ENCODE measurements at places on chromosomes 6 and 20.
A peak's percentile ranks its signal among the peaks of the same experiment; 100 is the strongest.

DNA sequence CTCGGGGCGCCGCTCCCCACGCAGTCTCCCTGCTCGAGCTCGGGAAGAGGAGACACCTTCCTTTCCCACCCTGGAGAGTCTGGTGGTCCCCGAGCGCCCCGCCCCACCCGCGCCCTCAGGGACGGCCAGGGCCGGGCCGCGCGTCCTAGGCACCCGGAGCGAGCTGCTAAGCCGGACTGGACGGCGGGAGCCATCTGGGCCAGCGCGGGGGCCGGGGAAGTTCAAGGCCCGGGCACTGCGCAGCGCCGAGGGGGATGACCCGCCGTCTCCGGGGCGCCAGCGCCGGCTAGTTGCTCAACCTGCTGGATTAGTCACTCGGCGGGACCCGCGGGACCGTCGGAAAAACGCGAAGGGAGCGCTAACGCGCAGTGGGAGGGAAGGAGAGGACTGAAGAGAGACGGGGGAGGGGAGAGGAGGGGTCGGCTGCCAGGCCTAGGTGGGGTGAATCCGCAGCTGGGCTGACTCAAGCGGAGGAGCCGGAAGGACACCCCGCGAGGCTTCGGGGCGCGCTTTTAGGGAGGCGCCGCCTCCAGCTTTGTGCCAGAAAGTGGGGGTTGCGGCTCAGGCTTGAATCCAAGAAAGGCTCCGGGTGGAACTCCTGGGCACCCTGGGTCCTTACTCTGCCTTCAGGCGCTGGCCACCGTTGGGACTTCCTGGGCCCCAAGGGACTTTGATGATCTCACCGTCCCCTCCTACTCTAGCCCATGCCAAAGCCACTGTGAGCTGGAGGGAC is 75.7 kb upstream of the FOXP4 start:
- no peak for DNase-seq

- no peak for DNase-seq
Measured at GRCh38 chr6:106339334-106340029, 13.9 kb upstream of the ATG5 start.

GRCh38 chr20:42656130-42656529 is 533.6 kb downstream of the PTPRT start:
- DNase-seq: no peak

DNA sequence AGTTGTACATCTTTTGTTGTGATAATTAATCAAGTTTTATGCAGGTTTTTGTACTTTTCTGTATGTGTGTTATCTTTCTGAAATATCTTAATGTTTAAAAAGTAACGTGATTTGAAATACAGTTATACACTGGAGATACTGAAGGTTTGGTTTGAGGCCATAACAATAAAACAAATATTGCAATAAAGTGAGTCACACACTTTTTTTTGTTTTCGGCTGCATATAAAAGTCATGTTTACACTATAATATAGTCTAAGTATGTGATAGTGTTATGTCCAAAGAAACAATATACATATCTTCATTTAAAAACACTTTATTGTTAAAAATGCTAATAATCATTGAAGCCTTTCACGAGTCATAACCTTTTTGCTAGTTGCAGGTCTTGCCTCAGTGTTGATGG is 473.1 kb upstream of the GJE1 start:
- DNase-seq: no peak

- DNase-seq: no peak
Measured at GRCh38 chr6:50824552-50824951, 5.9 kb downstream of the TFAP2B start.

GRCh38 chr6:82227770-82228169 is 19.8 kb downstream of the IBTK start:
- no peak for DNase-seq

GRCh38 chr20:16317445-16318362 is 255.5 kb downstream of the KIF16B start:
- DNase-seq: no peak

DNA sequence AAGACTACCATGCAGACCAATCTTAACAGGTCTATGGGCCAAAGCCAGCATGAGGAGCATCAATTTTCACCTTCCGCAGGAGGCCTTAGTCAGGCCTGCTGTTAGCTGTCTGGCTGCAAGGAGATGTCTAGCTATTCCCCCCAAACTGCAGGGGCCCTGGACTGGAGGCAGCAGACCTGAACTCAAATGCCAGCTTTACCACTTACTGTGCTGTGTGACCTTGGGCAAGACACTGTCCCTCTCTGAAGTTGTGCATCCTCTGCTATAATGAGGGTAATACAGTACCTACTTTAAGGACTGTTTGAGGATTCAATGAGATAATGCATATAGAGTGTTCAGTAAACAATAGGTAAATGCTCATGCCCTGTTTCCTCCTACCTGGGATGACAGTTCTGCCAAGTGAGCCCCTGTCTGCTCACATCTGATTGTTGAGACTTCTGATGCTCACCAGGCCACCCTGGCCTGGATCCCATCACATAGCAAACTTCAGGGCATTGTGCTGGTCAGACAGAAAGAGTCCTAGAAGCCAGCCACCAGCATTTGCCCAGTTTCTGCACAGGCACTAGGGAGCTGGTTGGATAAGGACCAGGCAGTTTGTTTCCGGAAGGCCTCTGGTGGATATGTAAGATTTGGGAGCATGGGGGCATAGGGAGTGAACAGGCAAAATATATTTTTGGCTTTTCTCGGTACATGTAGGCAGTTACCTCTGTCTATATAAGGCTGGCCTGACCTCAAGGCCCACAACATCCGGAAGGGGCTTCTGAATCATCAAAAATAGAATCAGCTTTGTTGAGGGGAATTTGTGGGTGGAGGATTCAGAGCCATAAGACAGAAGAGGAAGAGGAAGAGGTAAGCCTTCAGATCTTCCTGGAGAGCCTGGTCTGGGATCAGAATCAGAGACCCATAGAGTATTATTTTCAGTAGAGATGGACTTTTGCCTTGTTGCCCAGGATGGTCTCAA is 2.3 kb upstream of the OCSTAMP start:
- no peak for DNase-seq

DNA sequence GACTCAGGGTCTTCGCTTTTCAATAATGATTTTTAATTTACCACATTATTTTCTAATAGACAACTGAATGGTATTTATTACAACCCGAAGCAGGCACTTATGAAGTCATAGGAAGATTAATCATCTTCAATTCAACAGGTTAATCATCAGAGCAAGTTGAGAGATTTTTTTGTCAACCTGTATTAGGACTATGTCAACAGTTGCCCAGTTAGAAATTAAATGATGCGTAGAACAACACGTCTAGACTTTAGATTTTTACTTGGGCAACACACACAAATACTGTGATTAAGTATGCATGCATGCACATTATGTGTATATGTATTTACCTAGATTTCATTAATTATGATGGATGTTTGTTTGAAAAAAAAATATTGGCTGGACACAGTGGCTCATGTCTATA is 4.3 kb downstream of the ILRUN start:
- no peak for DNase-seq

DNA sequence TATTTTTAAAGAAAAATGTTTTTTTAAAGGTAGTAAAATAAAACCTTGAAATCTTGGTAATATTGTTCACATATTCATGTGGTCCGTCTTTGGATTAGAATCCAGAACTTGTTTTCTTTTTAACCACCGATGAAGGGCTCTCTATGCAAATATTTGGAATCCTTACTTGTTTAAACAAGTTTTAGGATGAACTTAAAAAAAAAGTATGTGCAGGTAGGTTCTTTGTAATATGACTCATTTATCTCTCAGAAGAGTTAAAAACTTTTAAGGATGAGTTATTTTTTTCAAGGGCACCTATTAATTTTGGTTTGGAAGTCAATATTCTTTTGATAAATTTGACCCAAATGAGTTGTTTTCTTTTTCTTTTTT is 8.9 kb downstream of the DSP start:
- DNase-seq: no peak

GRCh38 chr20:44544263-44544662 is 22.4 kb upstream of the SERINC3 start:
- no peak for DNase-seq

DNA sequence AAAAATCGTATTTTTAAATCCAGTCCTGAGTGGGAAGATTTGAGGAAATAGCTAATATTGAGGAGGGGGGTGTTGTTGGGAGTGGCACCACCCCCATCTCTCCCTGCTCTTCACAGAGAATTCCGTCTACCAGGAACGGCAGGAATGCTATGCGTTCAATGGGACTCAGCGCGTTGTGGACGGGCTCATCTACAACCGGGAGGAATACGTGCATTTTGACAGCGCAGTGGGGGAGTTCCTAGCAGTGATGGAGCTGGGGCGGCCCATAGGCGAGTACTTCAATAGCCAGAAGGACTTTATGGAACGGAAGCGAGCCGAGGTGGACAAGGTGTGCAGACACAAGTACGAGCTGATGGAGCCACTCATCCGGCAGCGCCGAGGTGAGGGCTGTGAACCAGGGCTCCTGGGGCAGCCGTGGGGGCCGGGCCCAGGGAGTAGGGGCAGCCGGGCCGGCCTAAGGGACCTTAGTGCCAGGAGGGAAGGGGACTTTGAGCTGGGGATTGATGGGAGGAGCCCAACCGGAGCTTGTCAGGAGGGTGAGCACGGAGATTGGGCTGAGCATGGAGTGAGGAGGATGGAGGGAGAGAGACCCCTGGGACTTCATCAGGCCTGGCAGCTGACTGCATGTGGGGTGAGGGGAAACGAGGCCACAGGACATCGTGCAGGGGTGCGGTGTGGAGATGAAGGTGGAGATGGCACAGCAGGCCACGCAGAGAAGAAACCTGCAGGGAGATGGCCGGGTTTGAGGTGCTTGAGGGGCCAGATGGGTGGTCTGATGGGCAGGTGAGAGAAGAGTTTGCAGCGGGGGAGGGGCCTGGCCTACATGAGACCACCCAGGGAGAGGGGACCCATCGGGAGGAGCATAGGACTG is 41.3 kb downstream of the HLA-DPB1 start:
- no peak for DNase-seq

DNA sequence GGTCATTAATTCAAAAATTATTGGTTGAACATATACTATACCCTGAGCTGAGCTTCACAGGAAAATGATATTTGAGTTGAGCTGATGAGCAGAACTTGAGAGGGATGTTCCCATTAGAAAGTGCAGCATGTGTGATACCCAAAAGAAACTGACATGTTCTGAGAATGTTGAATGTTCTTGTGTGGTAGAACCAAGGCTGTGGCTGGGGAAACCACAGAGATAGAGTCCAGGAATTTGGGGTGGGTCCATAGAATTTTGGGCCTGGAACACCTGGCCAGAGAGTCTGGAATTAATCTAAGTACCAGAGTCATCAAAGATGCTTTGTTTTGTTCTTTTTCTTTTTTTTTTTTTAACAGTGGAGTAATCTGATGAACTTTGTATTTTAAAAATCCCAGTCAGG is 88.7 kb downstream of the TBX18 start:
- DNase-seq: no peak

DNA sequence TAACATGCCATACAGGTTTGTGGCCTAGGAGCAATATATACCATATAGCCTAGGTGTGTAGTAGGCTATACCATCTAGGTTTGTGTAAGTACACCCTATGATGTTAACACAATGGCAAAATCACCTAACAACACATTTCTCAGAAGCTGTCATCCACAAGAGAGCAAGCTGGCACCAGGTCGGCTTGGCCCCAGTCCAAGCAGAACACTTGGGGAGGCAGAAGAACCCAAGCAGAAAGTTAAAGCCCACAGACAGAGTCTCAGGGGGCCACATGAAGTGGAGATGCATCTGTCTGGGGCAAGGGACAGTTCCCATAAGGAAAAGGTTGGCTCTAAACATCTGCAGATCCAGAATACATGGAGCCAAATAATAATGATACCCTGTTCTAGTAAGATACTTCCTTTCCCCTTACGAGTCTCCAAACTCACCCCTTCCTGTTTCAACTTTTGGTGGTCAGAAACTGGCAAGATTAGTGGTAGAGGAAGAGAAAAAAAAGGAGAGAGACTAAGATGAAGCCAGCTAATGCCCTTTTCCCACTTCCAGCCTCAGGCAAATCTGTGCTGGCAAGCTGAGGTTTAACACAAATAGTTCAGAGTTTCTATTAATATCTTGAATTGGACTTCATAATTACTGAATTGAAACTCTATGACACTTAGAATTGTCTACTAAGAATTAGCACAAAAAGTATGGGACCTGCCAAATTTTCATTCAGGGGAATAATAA is 29.5 kb downstream of the TCF21 start:
- no peak for DNase-seq

GRCh38 chr20:57672164-57672563 is 37.7 kb downstream of the PMEPA1 start:
- no peak for DNase-seq

- DNase-seq: peak; percentile 3
Measured at GRCh38 chr6:99467509-99468106, 42.5 kb upstream of the PNISR start.

DNA sequence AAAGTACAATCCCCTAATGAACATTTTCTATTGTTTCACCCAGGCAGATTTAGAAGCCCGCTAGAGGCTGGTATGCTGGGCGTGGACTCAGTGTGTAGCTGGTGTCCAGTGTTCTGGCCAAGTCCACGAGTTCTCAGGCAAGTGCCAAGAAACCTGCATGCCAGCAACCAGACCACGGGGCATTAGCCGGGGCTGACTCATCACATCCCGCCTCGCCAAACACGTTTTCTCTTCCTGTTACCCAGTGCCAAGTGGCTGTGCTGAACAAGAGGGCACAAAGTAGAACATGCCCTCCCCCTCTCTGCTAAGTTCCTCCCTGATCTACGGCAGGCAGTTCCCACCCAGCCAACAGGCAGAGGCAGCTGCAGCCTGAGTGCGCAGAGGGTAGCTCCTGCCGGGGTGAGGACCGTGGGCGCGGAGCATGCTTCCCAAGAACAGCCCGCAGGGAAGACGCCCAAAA is 29.6 kb downstream of the RAMACL start:
- peak; percentile 86 for DNase-seq

GRCh38 chr6:12543953-12544352 is 172.6 kb upstream of the PHACTR1 start:
- DNase-seq: no peak

DNA sequence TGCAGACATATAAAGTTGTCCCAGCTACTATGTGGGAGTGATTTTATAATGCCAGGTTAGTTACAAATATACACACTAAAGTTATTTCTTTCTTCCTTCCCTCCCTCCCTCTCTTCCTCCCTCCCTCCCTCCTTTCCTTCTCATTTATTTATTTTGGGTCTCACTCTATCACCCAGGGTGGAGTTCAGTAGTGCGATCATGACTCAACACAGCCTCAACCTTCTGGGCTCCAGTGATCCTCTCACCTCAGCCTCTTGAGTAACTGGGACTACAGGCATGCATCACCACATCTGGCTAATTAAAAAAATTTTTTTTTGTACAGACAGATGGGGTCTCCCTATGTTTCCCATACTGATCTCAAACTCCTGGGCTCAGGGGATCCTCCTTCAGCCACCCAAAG is 59.2 kb downstream of the PHF20 start:
- no peak for DNase-seq

GRCh38 chr20:17675519-17676377 is 6.3 kb downstream of the RRBP1 start:
- no peak for DNase-seq

GRCh38 chr20:1894951-1895673 is at the start of gene SIRPA:
TSS of gene SIRPA (plus strand) at chr20:1895407. CDS start at chr20:1895448, 41 bp downstream.
- DNase-seq: no peak

- DNase-seq: no peak
Measured at GRCh38 chr6:3328796-3329195, 70.0 kb downstream of the PSMG4 start.

GRCh38 chr6:8238773-8239683 is 136.7 kb upstream of the EEF1E1 start:
- no peak for DNase-seq

All from GM04503 (cell line).